SW480 (cell line): ENCODE measurements at places on chromosomes 7 and 10.
A peak's percentile ranks its signal among the peaks of the same experiment; 100 is the strongest.

DNA sequence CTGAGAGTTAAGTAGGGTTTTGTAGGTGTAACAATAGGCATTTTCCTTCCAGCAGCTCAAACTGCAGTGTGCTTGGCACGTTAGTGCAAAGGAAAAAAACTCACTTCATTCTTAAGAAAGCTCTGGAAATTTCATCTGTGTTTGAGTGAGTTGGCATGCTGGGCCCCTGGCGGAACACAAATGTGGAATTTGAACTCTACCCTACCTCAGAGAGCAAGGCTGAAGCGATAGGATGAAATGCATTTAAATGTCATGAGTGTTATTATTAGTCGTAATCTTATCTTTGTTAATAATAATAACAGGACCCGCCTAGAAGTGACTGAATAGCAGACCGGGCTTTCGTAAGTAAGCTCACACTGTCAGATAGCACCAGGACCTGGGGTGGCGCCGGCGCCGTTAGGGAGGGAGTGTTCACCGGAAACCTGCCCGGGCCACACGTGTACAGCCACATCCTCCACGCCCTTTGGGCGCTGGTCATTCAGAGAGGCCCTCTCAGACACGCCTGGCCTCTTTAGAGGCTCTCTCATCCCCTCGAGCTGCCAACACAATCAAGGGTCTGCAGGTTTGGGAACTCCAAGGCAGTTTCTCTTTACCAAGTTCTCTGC is 63.5 kb downstream of the GRK5 start:
- peak; percentile 82 for DNase-seq

- no peak for DNase-seq
These were observed 2.5 kb downstream of the HOXA13 start for GRCh38 chr7:27197137-27198042.

- DNase-seq = no peak
These were observed 12.1 kb downstream of the CSTF2T start for GRCh38 chr10:51687296-51687695.

DNA sequence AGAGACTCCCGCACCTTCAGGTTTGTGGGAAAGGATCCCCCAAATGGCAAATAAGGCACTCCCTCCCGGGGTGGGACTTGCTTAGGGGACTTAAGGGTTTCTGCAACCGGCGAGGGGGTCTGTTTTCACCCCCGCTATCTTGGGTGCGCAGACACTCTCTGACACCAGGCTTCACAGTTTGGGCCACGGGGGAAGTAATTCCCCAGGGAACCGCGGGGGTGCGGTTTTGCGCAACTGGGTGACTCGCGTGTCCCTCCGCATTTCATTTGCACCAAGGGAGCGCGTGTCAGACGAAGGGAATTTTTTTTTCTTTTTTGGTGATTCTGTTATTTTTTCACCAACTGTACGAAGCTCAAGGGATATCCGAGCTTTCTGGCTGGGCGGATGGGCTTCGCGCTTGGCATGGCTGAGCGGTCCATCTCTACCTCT is 1.7 kb downstream of the GRM8 start:
- peak; percentile 9 for DNase-seq

GRCh38 chr7:143387156-143387975 is 6.2 kb downstream of the ZYX start:
- no peak for DNase-seq

DNA sequence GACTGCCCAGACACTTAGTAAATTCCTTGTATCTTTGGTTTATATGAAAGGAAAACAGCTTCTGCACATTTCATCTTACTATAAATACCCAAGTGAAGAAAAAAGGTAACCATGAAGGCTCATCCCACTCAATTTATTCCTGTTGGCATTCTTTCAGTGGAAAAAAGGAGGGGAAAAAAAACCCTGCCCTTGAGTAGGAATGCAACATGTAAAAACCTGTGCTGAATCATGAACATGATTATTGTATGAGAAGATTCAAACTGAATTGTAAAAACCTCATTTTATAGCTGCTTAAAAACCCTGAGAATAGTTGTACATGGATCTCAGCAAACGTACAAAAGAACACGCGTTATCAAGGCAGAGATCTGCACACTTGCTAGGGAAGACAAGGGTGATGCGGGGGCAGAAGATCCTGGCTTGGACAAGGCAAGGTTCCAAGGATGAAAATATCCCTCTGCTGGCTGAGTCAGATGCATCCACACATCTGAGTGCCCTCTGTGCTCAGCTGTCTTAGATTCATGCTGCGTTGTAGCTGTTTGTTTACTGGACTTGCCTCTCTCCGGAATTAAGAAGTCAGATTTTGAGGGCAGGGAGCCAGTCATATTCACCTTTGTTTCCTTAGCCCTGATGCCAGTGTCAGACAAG is 658.2 kb downstream of the PARD3 start:
- no peak for DNase-seq

GRCh38 chr7:131103997-131104396 is 223.7 kb upstream of the MKLN1 start:
- no peak for DNase-seq

GRCh38 chr10:59240582-59241183 is 64.2 kb downstream of the PHYHIPL start:
- DNase-seq = peak; percentile 36

- no peak for DNase-seq
These were observed 14.9 kb downstream of the MET start for GRCh38 chr7:116686812-116687419.

DNA sequence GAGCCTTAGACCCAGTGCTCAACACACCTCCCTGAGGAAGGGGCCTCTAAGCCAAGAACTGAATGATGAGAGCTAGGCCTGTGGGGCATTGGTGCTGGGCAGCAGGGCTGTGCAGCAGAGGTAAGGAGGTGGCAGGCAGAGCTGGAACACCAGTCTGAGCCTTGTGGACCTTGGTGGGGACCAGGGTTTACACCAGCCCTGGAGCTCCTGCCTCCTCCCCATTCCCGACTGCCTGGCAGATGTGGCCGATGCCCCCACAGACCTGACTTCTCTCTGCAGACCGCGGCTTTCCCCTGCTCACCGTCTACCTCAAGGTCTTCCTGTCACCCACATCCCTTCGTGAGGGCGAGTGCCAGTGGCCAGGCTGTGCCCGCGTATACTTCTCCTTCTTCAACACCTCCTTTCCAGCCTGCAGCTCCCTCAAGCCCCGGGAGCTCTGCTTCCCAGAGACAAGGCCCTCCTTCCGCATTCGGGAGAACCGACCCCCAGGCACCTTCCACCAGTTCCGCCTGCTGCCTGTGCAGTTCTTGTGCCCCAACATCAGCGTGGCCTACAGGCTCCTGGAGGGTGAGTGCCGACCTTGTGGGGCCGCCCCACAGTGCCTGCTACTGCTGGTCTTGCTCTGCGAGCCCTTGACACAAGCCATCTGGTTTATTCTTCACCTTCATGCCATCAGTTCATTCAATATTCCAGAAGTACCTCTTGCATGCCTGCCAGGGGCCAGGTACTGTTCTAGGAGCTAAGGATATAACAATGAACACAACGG is 25.4 kb downstream of the RET start:
- no peak for DNase-seq

- no peak for DNase-seq
These were observed 212.3 kb downstream of the DNAJC1 start for GRCh38 chr10:21791276-21791675.

DNA sequence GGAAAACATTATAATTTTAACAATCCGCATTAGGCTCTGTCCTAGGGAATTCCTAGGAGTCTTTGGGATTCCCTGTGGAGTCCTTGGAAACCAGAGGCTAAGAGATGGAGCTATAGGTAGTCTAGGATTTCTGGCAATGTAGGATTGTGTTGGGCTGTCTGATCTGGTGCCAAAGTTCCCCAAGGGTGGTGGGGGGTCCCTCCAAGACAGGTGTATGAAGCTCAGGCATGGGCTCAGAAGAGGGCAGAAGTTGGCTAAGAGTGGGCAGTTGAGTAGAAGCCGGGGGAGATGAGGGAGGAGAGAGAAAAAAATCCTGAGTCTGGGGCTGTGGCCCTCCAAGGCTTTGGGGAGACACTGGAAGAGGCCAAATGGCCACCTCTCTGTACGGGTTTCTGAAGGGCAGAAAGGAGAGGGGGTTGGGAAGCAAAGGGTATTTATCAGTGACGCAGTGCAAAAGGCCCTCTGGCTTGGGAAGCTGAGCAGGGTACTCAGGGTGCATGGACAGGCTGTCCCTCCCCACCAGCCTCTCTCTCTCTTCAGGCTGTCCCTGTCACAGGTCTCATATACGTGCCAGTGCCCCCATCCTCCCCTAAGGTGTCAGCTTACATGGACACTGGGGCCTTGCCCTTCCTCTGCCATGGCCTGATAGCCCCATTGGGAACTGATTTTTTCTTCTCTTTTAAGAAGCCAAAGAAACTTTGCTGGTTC is 929 bp downstream of the HOXA6 start:
- no peak for DNase-seq

GRCh38 chr7:100191775-100192174 is 14.1 kb downstream of the STAG3 start:
- no peak for DNase-seq
